Kidney capillary endothelial cell (primary cell): ENCODE measurements at places on chromosomes 11 and 22.
A peak's percentile ranks its signal among the peaks of the same experiment; 100 is the strongest.

- no peak for DNase-seq
Observed at GRCh38 chr11:116643521-116643920, 129.3 kb downstream of the BUD13 start.

GRCh38 chr22:37525073-37525745, 6.0 kb upstream of the CARD10 start:
- peak; percentile 85 for DNase-seq

DNA sequence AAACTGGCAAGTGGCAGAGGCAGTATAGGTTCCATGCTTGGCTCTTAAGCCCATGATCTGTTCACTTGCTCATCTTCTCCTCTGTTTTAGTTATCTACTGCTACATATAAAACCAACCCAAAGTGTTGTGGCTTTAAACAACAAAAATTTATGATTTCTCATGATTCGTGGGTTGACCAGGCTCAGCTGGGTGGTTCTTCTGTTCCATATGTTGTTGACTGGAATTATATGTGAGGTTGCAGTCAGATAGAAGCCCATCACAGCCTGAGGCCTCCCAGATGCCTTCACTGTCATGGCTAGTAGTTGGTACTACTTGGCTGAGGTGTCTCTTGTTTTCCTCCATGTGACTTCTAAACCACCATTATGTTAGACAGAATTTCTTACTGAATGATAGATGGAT, 632.6 kb downstream of the NELL1 start:
- no peak for DNase-seq

GRCh38 chr22:43300891-43301676, 42.1 kb downstream of the SCUBE1 start:
- DNase-seq, result no peak

- no peak for DNase-seq
Observed at GRCh38 chr11:122772945-122773344, 65.4 kb upstream of the CRTAM start.

DNA sequence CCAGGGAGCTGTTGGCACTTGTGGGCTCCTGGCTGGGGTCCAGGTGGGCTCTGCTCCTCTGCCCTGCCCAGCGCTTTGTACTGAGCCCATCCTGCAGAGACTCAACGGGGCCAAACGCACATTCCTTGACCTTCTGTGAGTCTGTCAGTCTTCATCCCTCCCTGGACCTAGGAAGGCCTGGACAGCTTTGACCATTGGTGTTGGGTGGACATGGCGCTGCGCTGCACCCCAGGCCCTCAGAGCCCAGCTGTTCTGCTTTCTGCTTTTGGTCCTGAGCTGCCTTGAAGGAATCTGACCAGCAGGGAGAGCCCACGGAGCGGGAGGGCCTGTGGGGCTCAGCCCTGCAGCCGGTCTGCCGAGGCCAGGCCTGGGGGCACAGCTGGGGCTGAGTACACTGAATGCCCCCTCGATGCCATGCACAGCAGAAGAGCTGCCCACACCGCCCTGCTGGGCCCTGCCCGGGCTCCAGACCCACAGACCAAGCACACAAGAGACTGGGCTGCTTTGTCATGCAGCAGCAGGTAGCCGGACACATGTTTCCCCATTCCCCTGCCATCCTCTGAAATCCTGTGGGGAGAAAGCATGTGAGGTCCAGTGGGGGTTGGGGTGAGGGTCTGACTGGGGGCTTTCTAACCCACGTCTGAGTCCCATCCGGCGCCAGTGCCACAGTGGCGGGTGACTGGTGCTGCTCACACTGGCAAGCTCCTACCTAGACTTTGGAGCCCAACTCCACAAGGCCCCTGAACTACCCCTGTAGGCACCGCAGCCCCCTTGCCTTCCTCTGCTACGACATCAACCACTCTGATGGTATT, 24.1 kb upstream of the CCDC188 start:
- no peak for DNase-seq

DNA sequence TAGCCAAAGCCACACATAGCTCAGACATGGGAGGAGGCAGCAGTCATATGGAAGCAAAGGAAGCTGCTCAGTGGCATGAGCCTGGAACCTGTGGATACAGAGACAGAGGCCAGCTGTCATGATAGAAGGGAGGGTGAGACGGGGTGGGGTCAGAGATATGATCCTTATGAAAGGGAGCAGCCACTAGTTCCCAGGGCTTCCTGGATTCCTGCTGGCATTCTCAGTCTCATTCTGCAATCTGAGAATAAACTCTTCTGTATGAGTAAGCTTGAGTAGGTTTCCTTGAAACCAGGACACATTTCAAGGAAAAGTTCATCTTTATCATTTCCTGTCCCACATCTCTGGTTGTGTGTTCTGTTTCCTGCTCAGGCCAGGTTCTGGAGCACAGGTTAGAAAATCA, 220.2 kb upstream of the SNX19 start:
- DNase-seq, result no peak
